ENCODE measurements at places on chromosomes 5 and 9. TPM values are rescaled to one million over a fixed set of nuclear protein-coding genes. Genes with fewer than 3 reads are reported as not detected.

GRCh38 chr9:93308158-93308602 is 124.2 kb downstream of the WNK2 start:
- DNase-seq: peak; percentile 25
- H3K4me3 ChIP-seq: no peak overlapping the region
- peaks cover 21% of the 10 kb centered on the region for H3K27me3 ChIP-seq
- H3K4me1 ChIP-seq: peaks cover 5% of the 10 kb centered on the region
- H3K27ac ChIP-seq: no peak overlapping the region

DNA sequence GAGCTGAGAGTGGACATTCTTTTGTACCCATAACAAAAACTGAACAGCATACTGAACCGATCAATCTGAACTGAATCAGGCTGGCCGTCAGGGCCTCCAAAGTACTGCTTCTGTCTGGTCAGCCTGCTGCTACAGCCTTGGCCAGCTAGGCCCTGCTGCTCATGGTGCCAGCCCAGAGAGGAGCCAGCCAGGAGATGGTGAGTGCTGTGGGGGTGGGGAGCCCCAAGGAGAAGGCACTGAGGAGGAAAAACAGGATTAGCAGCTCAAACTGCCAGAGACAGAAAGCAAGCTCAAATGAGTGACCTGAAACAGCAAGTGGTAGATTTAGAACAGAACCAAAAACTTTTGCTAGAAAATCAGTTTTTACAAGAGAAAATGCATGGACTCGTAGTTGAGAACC is 23.9 kb downstream of the SRP19 start:
- H3K27ac ChIP-seq: peak overlapping the region; percentile 51
- no peaks in the 10 kb centered on the region for H3K27me3 ChIP-seq
- H3K4me3 ChIP-seq: no peak overlapping the region
- peaks cover 43% of the 10 kb centered on the region for H3K36me3 ChIP-seq
- peaks cover 48% of the 10 kb centered on the region for H3K4me1 ChIP-seq
- no peak for DNase-seq

GRCh38 chr5:65197531-65198455 is 283.9 kb downstream of the ADAMTS6 start:
- no peak overlapping the region for H3K27ac ChIP-seq
- H3K27me3 ChIP-seq: peaks cover 3% of the 10 kb centered on the region
- no peak for DNase-seq
- H3K36me3 ChIP-seq: no peaks in the 10 kb centered on the region
- H3K4me1 ChIP-seq: no peaks in the 10 kb centered on the region
- H3K4me3 ChIP-seq: no peak overlapping the region

SHOC1 gene
- not detected for total RNA-seq

GRCh38 chr5:170112876-170113521 is 7.3 kb downstream of the FOXI1 start:
- H3K27me3 ChIP-seq: peaks cover 3% of the 10 kb centered on the region
- H3K4me1 ChIP-seq: no peaks in the 10 kb centered on the region
- no peak overlapping the region for H3K27ac ChIP-seq
- H3K36me3 ChIP-seq: no peaks in the 10 kb centered on the region
- peak; percentile 2 for DNase-seq

Measured in activated CD8-positive, alpha-beta memory T cell treated with anti-CD3 and anti-CD28 coated beads, Interleukin-2, amount 10 ng/mL, durations not matched to agents 7 days and 5 days (primary cell).